Activated CD4-positive, alpha-beta T cell treated with anti-CD3 and anti-CD28 coated beads, Interleukin-2, amount 10 ng/mL, durations not matched to agents 24 days and 14 days (primary cell): ENCODE measurements at places on chromosomes 2 and 18. TPM values are rescaled to one million over a fixed set of nuclear protein-coding genes. Genes with fewer than 3 reads are reported as not detected.

Gene G6PC2
- not detected in 2 replicates for total RNA-seq

Gene RIF1
- 84.8 and 86.3 TPM in 2 replicates for total RNA-seq

Gene UGT1A5
- not detected in 2 replicates for total RNA-seq

Gene DSG4
- total RNA-seq, result not detected in 2 replicates

DNA sequence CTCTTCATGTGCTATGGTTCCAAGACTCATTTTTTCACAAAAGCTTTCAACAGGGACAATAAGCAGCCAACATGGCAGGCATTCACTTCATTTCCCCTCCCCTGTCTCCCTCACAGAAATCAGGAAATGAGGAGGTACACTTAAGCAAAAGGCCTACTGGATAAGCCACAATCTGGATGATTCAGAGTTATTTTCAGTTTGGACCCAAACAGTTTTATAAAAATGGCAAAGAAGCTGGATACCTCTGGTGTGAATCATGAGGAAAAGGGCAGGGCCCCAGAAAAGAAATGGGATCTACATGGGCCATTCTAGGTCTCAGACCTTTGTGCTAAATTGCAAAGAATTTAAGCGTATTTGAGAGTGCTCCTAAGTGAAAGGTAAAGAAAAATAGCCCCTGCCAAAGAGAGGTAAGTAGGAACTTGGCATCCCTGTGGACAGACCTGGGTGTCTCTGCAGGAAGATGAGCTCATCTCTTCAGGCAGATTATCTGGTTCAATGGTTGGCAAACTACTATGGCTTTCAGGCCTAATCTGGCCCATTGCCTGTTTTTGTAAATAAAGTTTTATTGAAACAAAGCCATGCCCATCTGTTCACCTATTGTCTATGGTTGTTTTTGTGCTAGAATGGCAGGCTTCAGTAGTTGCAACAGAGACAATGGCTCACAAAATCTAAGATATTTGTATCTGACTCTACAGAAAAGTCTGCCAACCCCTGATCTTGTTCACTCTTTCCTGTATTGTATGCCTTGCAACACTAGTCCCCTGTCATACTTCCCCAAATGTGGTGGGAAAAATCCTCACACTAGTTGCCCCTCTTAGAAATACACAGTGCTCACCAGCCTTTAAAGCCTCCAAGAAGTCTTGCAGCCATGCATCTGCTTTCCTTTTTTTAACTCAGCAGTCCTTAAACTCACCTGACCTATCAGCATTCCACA is 315.0 kb downstream of the ALK start:
- no peak for DNase-seq

- DNase-seq, result no peak
Observed at GRCh38 chr2:240947176-240947575, 41.0 kb downstream of the CROCC2 start.

GRCh38 chr2:173991856-173992588 is 26.8 kb upstream of the SP3 start:
- DNase-seq, result no peak

DNA sequence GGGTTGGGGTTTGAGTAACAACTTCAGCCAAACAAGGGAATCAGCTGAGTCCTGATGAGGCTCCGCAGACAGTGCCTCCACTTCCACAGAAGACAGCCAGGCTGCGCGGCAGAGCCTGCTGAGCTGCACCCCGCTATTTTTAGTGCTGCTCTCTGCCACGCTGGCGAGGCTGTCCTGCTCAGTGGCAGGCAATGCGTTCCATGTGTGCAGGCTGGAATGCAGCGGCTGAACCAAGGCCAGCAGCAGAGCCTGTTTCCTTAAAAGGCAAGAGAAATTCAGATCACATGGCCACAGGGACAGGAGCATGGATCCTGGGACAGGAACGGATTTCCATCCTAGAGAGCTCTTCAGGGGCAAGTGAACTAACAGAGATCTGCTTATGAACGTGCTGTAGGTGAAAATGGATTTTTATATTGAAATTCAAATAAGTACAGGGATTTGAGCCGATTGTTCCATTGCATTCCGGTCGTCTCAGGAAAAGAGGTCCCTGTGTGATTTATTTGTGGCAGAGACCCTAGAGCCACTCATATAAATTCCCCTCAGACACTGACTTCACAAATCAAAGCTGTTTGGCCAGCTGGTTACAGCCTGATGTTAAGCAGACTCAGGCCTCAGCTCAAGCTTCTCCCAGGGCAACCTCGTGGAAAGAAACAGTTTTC is 98.7 kb downstream of the COL6A3 start:
- no peak for DNase-seq

GRCh38 chr2:64203131-64203857 is 59.1 kb upstream of the PELI1 start:
- no peak for DNase-seq

DNA sequence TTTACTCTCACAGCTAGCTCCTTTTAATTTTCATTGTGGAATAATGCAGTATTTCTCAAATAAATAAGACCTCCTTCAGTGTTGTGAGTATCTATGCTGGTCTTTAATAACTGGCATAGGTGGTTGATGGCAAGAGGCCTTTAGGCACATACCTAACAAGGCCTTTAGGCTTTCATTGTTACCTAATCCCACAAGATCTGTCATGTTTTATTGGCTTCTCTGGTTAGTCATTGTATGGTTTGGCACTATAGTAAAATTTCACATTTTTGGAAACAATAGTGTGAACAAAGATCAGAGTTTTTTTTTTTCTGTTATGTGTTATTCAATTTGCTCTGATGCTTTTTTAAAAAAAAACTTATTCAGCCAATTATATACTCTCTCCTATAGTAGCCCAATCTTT is 89.8 kb upstream of the NEUROD1 start:
- no peak for DNase-seq

- DNase-seq, result no peak
Observed at GRCh38 chr18:46035696-46036680, 36.1 kb downstream of the PSTPIP2 start.

GRCh38 chr18:76431437-76432273 is 63.4 kb downstream of the ZNF516 start:
- no peak for DNase-seq

DNA sequence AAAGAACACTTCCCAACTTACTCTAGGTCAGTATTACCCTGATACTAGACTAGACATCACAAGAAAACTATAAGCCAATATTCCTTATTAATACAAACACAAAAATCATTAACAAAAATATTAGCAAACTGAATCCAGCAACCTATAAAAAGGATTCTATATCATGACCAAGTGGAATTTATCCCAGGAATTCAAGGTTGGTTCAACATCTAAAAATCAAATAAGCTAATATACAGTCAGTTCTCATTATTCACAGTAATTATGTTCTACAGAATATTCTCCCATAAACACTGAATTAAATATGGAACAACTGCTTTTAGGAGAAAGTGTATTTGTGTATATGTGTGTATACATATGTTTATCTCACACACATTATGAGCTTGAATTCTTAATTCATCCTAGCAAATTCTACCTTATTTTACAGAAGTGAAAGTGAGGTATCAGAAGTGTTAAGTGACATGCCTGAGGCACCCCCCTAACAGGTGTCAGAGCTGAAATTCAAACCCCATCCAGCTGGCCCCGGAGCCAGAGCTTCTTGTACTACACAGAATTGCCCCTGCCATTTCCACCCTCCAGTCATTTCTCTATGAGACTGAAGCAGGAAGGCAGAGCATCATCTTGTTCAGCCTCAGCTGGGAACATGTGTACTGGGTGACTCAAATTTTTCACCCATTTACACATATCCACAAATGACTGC is 77.8 kb downstream of the MALT1 start:
- DNase-seq, result peak; percentile 38

DNA sequence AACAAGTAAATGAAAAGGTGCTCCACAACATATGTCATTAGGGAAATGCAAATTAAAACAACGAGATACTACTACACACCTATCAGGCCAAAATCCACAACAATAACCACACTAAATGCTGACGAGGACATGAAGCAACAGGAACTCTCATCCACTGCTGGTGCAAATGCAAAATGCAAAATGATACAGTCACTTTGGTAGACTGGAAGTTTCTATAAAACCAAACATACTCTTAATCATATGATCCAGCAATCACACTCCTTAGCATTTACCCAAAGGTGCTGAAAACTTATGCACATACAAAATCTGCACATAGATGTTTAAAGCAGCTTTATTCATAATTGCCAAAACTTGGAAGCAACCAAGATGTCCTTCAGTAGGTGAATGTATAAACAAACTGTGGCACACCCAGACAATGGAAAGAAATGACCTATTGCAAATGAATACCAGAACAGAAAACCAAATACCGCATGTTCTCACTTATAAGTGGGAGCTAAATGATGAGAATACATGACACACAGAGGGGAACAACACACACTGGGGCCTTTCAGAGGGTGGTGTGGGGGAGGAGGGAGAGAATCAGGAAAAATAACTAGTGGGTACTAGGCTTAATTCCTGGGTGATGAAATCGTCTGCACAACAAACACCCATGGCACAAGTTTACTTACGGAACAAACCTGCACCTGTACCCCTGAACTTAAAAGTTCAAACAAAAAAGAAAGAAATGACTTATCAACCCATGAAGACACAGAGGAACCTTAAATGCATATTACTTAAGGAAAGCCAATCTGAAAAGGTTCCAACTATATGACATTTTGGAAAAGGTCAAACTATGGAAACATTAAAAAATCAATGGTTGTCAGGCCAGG is 80.4 kb downstream of the ASXL2 start:
- DNase-seq, result no peak
